ENCODE measurements at places on chromosomes 11 and 22.

GRCh38 chr11:76835928-76836612, 24.6 kb upstream of the ACER3 start:
- no peak for DNase-seq

DNA sequence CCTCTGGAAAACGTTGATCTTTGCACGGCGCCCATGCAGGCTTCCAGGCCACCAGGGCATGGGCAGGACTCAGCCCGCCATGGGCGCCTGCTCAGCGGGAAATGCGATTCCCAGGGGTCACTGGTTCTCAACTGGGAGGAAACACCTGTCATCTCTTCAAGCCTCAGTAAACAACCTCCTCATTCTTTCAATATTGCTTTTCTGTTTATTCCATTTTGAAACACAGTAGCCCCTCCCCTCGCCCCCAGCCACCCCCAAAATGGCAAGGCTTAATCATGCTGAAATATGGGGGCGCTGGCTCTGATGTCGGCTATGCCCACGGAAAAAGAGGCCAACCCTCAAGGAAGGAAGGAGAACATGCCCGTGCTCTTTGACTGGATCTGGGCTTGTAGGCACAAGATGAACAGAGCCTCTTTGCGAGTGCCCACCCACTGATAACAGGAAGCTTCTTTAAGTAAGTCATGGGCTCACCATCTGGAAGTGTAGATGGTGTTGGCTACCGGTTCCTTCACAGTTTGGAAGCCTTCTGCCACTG, 594 bp upstream of the POU2AF1 start:
- no peak for DNase-seq

- DNase-seq, result no peak
Measured at GRCh38 chr11:44740967-44741366, 14.2 kb downstream of the TSPAN18 start.

DNA sequence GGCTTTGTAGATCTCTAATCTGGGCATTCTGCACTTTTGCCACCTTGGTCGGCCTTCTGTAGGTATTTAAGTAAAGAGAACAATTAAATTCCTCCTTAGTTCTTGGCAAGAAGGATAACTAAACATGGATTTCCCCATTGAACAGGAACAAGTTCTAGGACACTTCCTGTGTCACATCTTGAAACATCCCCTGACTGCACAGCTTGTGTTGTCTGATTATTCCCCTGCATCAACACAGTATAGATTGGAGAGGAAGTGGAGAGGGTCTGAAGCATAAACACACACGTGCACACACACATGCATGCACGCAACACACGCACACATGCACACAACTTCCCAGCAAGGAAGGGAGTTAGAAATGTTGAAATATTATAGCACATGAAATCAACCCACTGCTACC, 8.6 kb downstream of the ISX start:
- no peak for DNase-seq

- no peak for DNase-seq
Measured at GRCh38 chr11:17794981-17795380, 60.4 kb downstream of the KCNC1 start.

DNA sequence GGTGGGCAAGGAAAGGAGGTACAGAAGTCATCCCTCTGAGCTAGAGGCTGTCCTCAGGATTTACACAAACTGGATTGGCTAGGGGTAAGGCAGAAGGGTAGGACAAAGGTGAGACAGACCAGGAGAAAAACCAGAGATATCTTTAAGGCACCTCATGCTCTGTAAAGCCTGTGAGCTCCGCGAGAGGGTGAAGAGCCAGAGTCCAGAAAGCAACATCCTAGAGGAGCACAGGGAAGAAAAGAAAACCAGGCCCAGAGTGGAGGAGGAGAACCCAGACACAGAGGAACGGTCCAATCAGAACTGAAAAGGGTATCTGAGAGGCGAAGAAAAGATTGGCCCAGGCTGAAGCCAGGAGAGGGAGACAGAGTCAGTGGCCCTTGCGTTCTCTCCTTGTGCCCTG, 5.1 kb downstream of the SLC37A4 start:
- no peak for DNase-seq

GRCh38 chr22:25114369-25115362, 85.0 kb upstream of the CRYBB3 start:
- no peak for DNase-seq

Measured in SW 1271 (cell line).